ENCODE measurements at places on chromosomes 16 and 17.

DNA sequence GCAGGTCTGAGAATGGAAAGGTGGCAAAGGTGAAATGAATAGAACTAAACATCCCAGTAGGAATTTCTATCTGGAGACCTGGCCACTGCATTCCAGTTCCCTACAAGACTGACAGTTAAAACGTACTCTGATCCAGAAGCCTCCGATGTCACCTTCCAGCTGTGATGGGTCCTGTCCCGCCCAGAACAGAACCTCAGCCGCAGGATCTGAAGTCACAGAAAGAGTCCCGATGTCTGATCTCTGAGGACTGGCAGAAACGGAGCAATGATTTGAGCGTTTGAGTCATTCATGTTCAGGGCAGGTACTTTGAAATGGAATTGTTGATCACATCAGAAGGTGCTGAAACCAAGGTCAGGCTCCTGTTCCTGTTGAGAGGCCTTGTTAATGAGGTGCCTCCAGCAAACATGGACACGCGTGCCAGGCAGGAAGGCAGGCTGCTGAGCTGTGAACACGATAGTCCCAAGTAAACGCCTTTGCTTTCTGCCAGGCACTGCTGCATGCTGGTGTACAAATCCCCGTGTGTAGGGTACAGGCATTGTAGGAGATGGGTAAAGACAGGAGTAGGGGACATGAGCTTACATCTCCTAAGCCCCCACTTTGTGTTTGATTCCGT is 61.4 kb downstream of the VAT1L start:
- no peak for DNase-seq

DNA sequence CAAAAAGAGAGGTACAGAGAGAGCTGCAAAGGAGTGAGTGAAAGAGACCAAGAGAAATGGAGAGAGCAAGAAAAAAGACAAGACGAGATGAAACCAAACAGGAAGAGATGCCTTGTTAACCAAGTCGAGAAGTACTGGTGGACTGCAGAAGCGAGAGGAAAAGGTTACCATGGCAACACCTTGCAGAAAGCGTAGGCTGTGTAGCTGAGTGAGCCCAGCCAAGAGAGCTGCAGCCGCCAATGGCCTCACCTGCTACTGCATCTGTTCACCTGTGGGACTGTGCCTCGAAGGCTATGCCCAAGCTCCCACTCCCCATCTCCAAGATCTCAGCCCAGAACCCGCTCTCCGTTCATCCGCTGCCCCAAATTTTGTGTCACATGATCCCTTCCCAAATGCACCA is 161.3 kb downstream of the SLC39A11 start:
- no peak for DNase-seq

- no peak for DNase-seq
Observed at GRCh38 chr16:83967838-83968305, at the start of gene NECAB2. NECAB2 (plus strand) TSS chr16:83968244; CDS start chr16:83968649, 405 bp downstream.

GRCh38 chr17:6831661-6832263 is at the start of gene TEKT1:
TEKT1 (minus strand) TSS chr17:6831729; CDS start chr17:6830376, 1,353 bp downstream.
- peak; percentile 60 for DNase-seq

DNA sequence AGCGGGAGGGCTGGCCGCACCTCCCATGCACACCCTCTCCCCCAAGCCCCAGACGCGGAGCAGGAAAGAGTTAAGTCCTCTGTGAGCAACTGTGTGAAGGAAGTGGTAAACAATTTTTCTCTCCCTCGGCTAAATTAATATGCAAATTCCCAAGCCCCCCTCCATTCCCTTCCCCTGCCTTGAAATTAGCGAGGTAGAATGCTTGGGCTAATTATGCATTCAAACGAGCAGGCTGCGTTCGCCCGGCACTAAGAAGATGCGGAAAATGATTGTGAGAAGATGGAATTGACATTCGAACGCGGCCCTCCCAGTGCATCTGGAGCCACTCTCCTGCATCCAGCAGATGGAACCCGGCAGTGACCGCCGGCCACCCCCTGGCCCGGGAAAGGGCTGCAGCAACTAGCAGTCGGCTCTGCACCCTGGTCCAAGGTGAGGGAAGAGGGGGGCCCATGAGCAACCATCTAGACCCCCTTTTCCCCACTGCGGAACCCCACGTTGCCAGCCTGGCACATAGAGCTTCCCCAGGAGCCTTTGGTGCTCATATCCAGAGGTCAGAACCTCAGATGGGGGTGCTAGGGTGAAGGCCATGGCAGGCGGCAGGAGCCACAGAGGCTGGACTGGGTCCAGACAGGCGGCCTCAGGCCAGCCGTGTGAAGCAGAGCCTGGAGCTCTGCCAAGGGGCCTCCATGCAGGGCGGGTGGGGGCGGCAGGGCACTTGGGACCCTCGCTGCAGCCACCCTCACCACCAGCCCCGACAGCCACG is 49.1 kb upstream of the ACSF3 start:
- DNase-seq = no peak

DNA sequence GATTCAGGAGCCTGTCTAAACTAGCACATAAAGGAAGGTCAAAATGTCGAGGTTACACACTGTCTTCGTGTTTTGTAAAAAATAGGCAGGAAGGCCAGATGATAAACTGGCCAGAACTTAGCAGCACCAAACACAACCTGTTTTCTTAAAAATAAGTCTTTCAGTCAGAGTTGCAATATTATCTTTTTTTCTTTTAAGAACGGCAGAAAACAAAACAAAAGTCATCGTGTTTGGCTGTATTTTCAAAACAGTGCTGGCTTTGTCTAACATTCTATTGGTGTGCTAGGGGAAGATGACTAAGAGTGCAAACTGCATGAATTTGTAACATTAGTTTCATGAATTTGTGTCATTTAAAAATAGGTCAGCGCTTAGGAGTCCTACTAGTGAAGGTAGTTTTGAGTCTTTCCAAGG is 5.3 kb downstream of the MAF start:
- no peak for DNase-seq
